CD4-positive, alpha-beta T cell treated with Interleukin-4 for 1 hour (primary cell): ENCODE measurements at places on chromosomes 16 and 17.

DNA sequence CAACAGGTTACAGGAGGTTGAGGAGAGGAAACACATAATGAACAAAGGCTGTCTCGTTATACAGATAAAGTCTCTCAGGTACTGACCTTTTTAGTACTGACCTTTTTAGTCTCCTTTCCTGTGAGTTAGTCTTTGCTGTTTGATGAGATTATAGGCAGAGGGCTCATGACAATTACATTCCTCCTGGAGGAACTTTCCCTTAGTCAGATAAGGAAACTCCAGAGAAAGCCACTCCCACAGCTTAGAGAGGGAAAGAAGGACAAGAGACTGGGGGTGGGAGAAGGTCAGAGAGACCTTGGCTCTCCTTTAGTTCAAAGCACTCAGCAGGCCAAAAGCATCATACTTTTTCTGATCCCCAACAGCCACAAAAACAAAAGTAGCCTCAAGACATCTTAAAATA, 15.3 kb upstream of the PSMD7 start:
- no peak for DNase-seq

GRCh38 chr16:5465714-5466113, 368.1 kb upstream of the EEF2KMT start:
- DNase-seq = no peak

GRCh38 chr16:88331989-88332920, 50.5 kb upstream of the ZNF469 start:
- no peak for DNase-seq

GRCh38 chr16:61834082-61834481, 202.2 kb downstream of the CDH8 start:
- DNase-seq = no peak

GRCh38 chr16:5867250-5867649, 769.7 kb upstream of the EEF2KMT start:
- DNase-seq = no peak
